ENCODE measurements at places on chromosomes 6 and 20.

- no peak for DNase-seq
Measured at GRCh38 chr6:147689398-147689797, 180.9 kb downstream of the SAMD5 start.

DNA sequence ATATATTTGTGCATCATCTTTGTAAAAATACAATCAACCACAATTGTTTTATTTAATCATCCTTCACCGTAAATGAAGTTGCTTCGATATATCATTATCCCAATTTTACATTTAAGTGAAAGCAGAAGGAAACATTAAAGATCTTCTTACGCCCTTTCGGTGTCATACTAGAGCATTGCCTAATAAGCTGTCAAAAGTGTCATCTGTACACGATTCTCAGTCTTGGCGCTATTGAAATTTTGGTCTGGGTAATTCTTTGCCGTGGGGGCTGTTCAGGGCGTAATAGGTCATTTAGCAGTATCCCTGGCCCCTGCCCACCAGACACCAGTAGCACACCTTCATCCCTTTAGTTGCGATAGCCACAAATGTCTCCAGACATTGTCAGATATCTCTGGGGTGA lies 40.4 kb upstream of the TMEM170B start:
- no peak for DNase-seq

DNA sequence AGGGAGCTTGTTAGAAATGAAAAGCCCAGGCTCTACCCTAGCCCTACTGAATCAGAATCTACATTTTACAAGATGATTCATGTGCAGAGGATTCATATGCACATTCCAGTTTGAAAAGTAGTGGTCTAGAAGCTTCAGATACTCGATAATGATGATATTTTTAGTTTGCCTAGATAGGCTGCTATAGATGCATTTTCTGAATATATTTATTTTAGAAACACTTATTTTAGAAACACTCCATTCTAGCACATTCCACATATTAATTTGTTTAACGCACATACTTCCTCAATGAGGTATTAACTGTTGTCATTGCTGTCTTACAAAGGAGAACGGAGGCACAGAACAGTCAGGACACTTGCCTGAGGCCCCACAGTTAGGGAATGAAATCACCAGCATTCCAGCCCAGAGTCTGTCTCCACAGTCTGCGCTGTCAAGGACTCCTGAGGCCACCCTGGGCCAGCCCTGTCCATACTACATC lies 64.4 kb downstream of the SNAP25 start:
- no peak for DNase-seq

GRCh38 chr6:24919056-24919892 lies 16.5 kb downstream of the RIPOR2 start:
- DNase-seq: no peak

- no peak for DNase-seq
Measured at GRCh38 chr6:122752459-122752858, 27.1 kb upstream of the FABP7 start.

DNA sequence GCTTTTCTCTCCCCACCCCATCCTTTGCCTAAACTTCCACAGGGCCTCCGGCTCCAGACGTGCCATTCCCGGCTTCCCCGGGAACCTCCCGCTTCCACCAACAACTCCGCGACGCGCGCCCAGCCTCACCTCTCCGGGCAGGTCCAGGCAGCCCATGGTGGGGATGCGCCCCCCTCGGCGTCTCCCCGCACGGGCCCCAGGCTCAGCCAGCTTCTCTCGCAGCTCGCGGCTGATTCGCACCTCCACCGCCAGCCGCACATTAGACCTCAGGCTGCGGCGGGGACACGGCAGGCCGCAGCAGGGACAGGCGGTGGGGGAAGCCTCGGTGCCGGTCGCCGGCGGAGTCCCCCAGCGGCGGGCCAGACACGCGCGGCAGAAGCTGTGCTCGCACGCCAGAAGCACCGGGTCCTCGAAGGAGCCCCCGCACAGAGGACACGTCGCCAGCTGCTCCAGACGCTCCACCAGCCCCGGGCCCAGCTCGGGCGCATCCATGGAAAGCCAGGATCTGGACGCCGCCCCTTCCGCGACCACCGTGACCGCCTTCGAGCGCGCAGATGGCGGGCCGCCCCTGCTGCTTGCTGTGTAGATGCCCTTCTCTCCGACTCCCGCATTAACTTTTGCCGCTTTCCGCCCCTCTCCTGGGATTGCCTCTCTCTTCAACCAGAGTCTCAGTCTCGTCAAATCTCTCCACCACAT lies at the start of gene RNF39:
TSS of gene RNF39 (minus strand) at position 676 of the 696 bp plus-strand sequence. CDS start at position 492, 184 bp downstream.
- DNase-seq: no peak

GRCh38 chr20:36574366-36575135 lies 1.2 kb downstream of the TGIF2 start:
- no peak for DNase-seq

GRCh38 chr20:63136296-63136695 lies 79.6 kb downstream of the YTHDF1 start:
- DNase-seq: no peak

DNA sequence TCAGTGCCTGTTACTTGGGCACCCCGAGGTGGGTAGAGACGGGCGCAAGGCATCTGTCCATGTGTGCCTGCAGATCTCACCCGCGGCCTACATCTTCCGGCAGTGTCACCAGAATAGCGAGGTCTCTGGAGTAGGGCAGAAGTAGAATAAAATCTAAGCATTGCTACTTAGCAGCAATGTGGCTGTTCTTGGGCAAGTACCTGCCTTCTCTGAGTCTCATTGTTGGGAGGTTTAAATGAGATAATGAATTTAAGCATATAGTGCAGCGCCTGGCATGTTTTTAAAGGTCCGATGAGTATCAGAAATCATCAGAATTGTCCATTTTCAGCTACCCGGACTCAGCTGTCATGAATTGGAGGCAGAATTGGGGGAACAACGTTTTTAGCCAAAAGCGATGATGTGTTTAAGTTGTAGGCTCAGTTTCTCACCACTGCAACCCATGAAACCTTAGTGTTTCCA lies 800 bp downstream of the ABCC10 start:
- peak; percentile 9 for DNase-seq

GRCh38 chr6:87161299-87161698 lies 5.9 kb downstream of the ZNF292 start:
- no peak for DNase-seq

GRCh38 chr6:30541515-30542403 lies 14.5 kb downstream of the GNL1 start:
- DNase-seq: peak; percentile 69

DNA sequence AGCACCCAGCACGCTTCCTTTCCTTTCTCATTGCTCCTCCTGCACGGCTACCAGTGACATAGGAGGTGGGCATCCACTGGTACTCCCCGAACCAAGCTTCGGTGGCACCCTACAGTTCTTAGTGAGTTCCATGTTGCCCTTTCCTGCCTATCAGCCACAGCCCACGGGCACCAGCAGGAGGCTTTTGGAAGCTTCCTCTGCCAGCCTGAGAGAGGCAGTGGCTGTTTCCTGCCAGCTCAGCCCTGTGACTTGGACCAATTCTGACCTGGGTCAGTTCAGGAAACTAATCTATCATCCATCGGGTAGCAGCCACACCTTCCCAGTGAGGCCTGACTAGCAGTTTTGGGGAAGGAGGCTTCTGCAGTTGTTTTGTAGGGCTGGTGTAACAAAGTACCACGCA lies 176.4 kb upstream of the UST start:
- no peak for DNase-seq

DNA sequence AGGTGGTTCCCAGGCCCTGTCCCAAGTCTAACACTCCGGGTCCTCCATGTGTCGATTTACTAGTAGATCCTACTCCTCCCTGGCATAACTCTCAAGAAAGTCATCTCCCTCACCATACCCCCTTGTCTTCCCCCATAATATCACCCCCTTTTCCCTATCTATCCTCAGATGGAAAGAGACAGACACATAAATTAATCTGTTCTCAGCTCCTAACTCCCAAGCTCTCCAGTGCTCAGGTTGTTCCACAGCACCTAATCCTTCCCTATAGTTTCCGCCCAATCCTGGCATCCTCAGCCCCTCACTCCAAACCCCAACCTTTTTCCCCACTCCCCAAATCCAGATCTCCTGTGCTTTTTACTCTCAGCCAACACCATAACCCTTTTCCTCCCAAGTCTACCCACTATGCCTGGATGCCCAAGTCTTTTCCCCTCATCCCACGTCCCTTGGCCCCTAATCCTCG lies 808 bp downstream of the ILRUN start:
- DNase-seq: no peak

- no peak for DNase-seq
Measured at GRCh38 chr6:113540466-113540865, 316.7 kb upstream of the MARCKS start.

- DNase-seq: no peak
Measured at GRCh38 chr6:69217343-69217742, 579.5 kb downstream of the LMBRD1 start.

DNA sequence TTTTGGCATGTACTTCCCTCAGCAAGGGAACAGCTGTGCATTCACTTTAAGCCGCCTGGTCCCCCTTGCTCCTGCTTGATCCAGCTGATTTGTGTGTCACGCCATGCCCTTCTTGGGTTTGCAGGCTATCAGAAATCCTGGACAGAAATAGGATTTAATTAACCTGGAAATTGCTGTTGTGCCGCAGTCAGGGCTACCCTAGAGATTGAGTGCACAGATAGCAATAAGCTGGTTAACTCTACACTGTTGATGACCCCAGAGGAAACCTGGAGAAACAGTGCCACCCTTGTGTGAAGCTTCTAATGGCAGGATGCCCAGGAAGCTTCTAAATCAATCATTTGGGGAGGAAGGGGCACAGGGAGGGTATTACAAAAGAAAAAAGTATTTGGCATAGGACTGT lies 199.0 kb downstream of the JARID2 start:
- no peak for DNase-seq

GRCh38 chr6:136051140-136051775 lies 198.9 kb downstream of the MTFR2 start:
- DNase-seq: no peak

DNA sequence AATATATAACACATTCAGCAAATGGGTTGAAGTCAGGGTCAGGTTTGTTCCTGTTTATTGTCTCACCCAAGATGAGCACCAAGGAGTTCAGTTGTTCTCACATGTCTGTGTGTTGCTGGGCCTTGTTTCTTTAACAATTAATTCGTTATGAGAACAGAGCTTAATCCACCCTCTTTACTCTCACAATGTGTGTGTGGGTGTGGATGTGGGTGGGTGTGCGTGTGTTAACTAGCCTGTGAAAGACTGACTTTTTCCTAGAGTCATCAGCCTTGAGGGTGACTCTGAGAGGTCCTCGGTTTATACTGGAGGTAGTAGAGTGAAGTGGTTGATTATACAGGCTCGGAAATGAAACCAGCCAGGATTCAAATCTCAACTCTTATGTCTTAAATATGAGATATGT lies 672.1 kb downstream of the MAFB start:
- DNase-seq: no peak

DNA sequence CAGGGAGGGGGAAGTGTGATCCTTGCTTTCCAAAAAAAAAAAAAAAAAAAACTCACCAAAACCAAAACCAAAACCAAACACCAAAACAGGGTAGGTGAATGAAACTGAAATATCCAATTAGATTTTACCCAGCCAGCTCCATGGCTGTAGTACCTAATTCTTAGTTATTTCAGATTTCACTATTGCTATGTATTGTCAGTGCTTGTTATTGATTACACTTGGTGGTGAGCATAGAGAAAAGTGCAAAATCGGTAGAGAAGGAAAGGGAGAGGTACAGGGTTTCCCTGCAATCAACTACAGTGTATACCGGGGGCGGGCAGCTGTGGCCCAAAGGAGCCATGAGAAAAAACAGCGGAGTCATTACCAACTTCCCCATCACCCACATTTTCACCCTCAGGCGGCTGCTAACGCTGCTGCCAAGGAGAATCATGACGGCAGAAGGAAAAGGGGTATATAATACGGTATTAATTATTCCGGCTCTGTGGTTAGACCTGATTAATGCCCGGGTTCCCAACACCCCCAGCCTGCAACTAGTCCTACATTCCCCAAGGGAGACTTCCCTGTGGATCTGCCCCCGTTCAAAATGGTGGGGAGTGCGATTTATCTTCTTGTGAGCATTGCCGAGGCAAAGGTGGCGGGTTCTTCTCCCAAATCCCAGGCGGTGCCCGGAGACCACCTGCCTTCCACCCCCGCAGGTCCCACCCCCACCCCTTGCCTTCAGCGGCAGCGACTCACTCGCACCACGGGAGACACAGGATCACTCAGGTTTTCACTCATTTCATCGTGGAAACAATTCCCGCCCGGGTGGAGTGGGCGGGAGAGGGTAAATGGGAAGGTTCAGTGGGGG lies at the start of gene C6orf62:
TSS of gene C6orf62 (minus strand) at position 30 of the 847 bp plus-strand sequence. CDS start 486 bp downstream, outside the sequence.
- DNase-seq: peak; percentile 12

DNA sequence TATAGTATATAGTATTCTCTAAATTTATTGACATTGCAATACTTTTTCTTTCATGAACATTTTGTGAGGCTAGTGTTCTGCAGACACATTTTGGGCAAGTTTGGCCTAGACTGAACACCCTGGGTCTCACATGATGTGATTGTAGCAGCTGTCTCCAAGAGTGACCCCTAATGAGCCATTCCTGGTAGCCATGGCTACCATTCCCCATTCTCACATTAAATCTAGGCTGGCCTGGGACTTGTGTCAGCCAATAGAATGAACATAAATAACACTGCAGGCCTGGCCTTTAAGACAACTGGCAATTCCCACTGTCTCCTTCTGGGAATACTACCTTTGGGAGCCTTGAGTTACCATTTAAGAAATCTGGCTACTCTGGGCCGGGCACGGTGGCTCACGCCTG lies 38.0 kb upstream of the TASP1 start:
- no peak for DNase-seq

- no peak for DNase-seq
Measured at GRCh38 chr6:7159790-7160525, 52.2 kb downstream of the RREB1 start.

DNA sequence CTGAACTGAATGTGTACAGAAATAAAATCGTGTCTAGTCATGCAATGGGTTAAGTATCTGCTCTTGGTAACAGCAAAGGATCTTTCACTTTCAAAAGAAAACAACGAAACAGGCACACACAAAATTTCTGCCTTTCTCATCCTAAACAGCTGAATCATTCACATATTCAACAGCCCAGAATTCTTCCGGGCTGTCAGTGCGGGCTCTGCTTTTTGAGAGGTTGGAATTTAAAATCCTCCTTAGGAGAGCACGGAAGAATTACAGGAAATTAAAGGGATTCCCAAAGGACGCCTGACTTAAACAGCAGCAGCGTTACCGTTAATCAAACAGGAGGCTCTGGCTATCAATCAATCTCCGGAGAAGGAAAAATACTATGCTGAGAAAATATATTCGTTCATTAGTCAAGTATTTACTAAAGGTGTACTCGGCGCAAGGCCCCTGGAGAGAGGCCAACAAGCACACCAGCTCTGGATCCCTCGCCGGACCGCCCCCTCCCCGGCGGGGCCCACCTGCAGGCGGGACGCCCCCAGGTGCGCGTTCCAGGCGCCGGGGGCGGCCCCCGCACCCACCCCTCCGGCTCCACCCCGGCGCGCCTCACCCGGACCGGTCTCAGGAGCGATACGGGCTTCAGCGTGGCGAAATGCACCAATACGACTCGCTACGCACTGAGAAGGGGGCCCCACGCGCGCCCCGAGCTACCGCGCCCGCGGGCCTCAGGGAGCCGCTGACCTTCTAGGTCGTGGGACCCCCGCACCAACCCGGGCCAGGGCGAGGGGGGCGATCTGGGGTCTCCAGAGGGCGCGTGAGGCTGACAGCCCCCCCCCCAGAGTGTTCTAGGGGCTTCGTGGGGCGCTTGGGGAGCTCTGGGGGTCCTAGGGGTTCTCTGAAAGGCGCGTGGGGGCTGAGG lies 1.0 kb downstream of the NAPB start:
- no peak for DNase-seq

GRCh38 chr6:49464691-49465090 lies 1.5 kb downstream of the CENPQ start:
- no peak for DNase-seq
